ENCODE measurements at places on chromosomes 6 and 20.

DNA sequence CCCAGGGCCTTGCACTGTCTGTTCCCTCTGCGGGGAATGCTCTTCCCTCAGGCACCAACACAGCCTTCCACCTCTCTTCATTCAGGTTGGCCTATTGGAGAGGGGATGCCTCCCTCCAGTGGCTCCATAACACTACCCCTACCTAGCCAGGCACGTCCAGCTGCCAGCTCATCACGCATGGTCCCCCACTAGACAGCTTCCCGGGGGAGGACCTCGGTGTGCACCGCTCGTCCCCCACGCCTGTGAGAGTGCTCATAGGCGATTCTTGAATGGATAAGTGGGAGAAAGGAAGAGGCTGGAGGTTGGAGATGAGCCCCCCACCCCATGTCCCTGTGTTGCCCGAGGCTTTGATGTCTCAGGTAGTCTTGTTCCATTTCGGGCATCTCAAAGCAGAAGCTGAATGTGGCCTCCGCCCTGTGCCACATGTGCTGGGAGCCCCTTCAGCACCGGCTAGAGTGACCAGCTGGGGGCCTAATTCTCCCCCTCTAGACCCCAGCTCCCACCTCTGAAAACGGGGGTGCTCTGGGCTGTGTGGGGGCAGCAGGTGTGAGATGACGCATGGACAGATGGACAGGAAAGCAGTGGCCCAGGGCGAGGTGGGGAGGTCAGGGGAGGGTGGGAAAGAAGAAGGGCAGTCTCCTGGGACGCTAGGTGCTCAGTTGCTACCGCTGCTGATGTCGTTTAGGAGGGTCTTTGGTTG lies 333.0 kb downstream of the TAF4 start:
- H3K4me3 ChIP-seq = no peak overlapping the region
- peaks cover 30% of the 10 kb centered on the region for H3K27me3 ChIP-seq
- H3K4me1 ChIP-seq = peaks cover 13% of the 10 kb centered on the region
- H3K27ac ChIP-seq = no peak overlapping the region
- no peak for DNase-seq

GRCh38 chr20:57400821-57401564 lies 9.8 kb downstream of the RBM38 start:
- DNase-seq = no peak
- H3K4me3 ChIP-seq = no peak overlapping the region
- H3K4me1 ChIP-seq = peaks cover 51% of the 10 kb centered on the region
- no peak overlapping the region for H3K27ac ChIP-seq
- peaks cover 28% of the 10 kb centered on the region for H3K36me3 ChIP-seq

DNA sequence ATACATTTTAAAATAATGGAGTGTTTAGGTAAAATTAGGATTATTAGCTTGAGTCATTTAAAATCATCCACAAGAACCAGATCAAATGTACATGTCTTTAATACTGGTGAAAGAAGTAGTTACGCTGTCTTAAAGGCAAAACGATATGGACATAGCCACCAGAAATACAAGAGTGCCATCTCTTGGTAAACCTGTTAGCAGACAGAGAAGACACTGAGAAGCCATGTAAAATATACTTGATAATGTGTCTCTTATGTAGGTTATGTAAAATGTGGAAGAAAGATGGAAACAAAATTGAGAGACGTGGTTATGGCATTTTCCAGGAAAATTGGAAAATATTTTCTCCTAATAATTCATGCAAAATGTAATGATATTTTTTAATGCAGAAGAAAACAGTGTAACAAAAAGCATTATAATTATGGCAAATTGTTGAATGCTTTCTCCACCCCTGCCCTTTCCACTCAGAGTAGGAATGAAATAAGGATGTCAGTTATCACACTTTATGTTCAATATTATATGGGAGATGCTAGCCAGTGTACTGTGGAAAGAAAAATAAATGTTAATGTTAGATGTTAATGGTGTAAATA lies 12.2 kb upstream of the SLC17A2 start:
- no peaks in the 10 kb centered on the region for H3K4me1 ChIP-seq
- DNase-seq = peak; percentile 58
- H3K4me3 ChIP-seq = no peak overlapping the region
- no peaks in the 10 kb centered on the region for H3K36me3 ChIP-seq

DNA sequence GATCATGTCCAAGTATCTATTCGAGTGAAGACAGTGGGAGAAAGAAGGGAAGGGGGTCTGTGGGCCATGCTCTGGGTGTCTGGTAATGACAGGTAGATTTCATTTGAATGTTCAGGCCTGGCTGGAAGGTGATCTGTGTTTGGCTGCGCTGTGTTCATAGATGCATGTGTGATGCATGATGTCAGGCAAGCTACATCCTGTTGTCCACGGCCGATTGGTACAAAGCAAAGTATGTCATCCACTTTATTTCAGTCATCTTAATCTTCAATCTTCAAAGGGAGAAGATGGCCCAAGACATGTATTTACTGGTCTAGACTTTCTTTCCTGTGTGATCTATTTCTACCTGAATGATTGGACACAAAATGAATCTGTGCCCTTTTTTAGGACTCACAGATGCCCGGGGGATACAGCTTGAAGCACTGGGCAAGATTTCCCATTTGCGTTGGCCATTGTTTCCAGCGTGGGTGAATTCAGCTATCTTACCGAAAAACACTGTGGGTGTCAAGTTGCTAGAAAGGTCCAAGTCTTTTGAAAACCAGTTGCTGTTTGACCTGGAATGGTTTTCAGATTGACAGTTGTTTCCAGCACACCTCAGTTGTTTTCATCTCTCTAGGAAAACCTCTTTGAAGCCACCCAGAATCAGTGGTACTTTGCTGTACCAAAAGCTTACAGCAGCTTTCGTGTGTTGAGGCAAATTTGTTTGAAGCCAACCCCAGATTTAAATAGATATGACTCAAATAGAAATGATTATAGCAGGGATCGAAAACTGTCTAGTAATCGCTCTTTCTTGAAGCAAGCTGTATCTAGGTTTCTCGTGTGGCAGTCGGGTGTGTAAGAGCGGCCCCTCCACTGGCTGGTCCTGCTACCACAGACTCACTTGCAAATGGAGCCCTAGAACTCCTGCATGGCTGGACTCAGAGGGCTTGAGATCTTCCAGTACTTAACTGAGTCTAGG lies 27.2 kb downstream of the DUSP22 start:
- H3K4me3 ChIP-seq = no peak overlapping the region
- no peaks in the 10 kb centered on the region for H3K36me3 ChIP-seq
- no peak for DNase-seq
- no peak overlapping the region for H3K27ac ChIP-seq
- peaks cover 5% of the 10 kb centered on the region for H3K4me1 ChIP-seq

DNA sequence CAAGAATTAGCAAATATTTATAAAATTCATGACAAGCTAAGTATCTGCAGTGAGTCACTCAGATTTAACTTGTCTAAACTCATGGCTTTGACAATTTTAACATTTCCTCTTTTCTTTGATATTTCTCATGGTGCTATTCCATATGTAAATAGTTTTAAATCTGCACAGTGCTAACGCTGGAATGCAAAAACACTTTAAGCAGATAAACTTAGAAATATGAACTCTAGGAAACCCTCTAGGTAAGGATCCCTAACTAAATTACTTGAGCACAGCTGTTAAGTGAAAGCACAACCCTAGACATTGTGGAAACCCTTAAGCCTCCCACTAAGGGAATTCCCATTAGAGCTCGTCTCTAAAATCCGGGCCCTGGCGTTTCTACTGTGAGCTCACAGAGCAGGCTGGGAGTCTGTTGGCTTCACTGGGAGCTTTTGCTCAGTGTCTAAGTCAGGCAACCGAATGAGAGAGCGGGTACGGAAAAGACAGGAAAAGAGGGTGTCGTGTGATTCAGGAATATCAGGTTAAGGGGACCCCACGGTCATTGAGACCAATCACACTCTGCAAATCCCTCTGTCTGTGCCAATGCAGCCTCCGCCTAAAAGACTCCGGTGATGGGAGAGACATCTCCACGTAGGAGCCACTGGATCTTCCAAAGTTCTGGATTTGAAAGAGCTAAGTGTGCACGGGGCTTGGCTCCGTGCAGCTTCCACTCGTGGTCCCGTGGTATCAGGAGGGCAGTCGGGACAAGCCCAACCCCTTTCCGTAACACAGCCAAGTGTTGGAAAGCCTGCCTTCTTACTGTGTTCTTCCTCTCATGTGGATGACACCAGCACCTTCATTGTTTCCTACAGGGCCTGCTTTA lies 112.3 kb upstream of the RPS6KA2 start:
- peak; percentile 70 for DNase-seq
- peaks cover 18% of the 10 kb centered on the region for H3K4me1 ChIP-seq
- H3K27ac ChIP-seq = no peak overlapping the region

DNA sequence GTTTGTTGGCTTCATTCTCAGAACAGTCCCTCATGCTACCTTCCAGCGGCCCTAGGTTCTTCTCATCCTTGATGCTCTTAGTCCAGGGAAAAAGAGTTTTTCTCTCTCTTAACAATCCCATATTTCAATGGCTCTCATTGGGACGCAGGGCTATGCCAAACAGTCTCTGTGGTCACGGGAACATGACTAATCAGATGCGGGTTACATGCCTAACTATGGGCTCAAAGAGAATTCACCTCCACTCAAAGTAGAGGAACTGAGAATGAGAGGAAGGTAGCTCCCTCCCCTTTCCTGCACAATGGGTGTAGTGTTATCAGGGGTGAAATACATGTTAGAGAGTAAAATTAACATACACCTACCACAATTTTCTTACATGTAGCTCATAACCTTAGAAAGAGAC lies 18.1 kb upstream of the ATRN start:
- no peak for DNase-seq
- H3K27ac ChIP-seq = no peak overlapping the region
- no peaks in the 10 kb centered on the region for H3K4me1 ChIP-seq
- peaks cover 29% of the 10 kb centered on the region for H3K27me3 ChIP-seq

GRCh38 chr6:14828201-14828611 lies 417.7 kb upstream of the JARID2 start:
- H3K4me1 ChIP-seq = no peaks in the 10 kb centered on the region
- H3K27ac ChIP-seq = no peak overlapping the region
- H3K4me3 ChIP-seq = no peak overlapping the region
- no peak for DNase-seq
- H3K27me3 ChIP-seq = no peaks in the 10 kb centered on the region

- H3K4me3 ChIP-seq = no peak overlapping the region
- peaks cover 27% of the 10 kb centered on the region for H3K27me3 ChIP-seq
- H3K36me3 ChIP-seq = no peaks in the 10 kb centered on the region
- no peak for DNase-seq
Observed at GRCh38 chr6:166278579-166279392, 29.4 kb downstream of the PRR18 start.

Data from mesenchymal stem cell (in vitro differentiated cells and primary cell).